ENCODE measurements at places on chromosomes 3 and 15.

- DNase-seq: no peak
Observed at GRCh38 chr3:61111825-61112224, 139.4 kb downstream of the FHIT start.

GRCh38 chr3:131543714-131544113 is 40.9 kb upstream of the MRPL3 start:
- DNase-seq: peak; percentile 51

GRCh38 chr3:29319262-29319661 is 38.4 kb downstream of the RBMS3 start:
- no peak for DNase-seq

DNA sequence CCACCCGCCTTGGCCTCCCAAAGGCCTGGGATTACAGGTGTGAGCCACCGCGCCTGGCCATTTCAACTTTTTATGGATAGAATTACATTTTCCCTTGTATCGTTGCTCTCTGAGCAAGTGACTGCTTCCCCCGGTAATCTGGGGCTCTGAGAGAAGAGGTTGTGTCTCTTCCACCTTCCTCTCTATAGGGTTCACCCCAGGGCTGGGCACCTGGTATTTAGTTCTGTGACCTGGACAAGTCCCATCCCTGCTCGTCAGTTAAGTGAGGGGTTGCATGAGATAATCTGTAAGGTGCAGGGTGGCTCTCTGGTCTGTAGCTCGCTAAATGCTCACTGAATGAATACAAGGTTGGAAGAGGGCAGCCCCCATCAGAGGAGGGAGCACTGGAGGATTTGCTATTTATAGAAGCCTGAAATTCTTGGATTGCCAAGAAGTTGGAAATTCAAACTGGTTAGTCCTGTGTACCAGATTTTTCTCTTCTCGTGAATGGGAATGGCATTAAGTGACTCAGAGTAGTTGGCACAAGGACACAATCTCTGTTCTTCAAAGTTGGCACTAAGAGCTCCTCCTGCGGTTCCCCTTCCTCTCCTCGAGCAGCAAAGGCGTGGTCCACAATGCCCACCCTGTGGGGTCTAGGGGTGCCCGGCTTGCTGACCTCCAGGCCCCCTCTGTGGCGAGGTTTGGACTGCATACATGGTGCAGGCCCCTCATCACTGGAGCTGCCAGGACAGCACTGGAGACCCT is 68.1 kb upstream of the DLG1 start:
- DNase-seq: no peak

GRCh38 chr3:54121414-54122323 is 683 bp upstream of the CACNA2D3 start:
- peak; percentile 36 for DNase-seq

Measured in left hindlimb (tissue), 1 donor.